ENCODE measurements at places on chromosomes 11 and 22.
A peak's percentile ranks its signal among the peaks of the same experiment; 100 is the strongest.

GRCh38 chr11:125787827-125788226, at the start of gene PATE3:
Gene PATE3 (plus strand): TSS chr11:125788127. CDS start chr11:125788152, 25 bp downstream.
- no peak for DNase-seq

- DNase-seq, result no peak
Observed at GRCh38 chr11:131099013-131099412, 182.7 kb upstream of the SNX19 start.

- no peak for DNase-seq
Observed at GRCh38 chr11:118219244-118219643, 5.6 kb downstream of the JAML start.

- no peak for DNase-seq
Observed at GRCh38 chr11:132187386-132187785, 817.0 kb downstream of the NTM start.

DNA sequence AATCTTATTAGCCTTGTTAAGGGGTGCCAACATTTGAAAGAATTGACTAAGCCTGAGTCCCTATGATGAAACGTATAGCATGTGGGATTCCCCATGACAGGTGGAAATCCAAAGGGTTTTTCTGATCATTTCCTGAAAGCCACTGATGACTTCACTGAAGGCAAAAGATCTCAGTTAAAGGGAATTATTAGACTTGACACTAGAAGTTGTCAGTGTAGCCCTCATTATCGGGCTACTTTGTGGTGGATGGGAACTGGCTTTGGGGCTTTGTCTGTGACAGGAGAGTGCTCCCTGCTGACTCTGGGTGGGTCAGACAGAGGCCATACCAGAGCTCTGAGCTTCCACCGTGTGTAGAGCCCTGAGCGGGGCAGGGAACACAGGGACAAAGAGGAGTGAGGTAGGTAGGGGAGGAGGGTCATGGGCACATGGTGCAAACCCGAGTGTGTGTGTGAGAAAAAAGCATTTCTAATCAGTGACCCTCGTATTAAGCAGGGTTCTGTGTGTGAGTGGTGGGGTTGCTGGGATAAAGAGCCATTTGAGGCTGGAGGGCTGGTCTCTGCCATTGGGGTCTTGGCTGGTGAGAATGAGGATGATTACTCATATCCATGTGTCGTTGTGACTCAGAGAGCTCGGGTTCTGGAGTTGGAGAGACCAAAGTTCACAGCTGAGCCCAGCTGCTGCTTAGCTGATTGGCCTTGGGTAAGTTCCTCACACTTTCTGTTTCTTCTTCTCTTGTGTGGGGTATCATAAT, 101.1 kb downstream of the GRIK4 start:
- DNase-seq, result no peak

GRCh38 chr22:26701323-26701722, 43.9 kb downstream of the MIAT start:
- DNase-seq, result no peak

- DNase-seq, result no peak
Observed at GRCh38 chr22:41300661-41301060, 664 bp upstream of the ZC3H7B start.

DNA sequence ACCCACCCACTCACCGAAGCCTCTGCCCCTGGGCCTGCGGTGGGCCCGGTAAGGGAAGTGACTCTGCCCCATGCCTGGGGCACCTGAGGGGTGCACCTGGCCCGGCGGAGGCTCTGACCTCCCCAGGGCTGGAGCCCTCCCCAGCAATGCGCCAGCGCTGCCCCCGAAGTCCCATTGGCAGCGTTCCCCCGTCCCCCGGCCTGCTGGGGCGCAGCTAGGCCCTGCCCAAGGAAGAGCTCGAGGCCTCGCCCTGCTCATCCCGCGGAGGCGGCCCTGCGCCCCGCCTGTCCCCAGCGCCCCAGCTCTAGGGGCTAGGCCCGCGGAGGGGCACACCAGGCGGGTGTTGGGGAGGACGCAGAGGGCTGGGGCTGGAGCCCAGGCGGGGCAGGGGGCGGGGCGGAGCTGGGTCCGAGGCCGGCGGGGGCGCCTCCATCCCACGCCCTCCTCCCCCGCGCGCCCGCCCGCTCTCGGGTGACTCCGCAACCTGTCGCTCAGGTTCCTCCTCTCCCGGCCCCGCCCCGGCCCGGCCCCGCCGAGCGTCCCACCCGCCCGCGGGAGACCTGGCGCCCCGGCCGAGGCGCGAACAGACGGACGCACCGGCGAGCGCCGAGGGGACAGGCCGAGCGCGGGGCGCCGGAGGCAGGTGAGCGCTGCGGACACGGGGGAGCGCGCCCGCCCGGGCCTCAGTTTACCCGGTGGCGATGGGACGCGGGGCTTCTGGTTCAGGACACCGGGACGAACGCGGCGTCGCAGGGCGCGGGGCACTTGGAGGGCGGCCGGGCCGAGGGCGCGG, at the start of gene EPS8L2:
EPS8L2 (plus strand) TSS at position 586 of the 793 bp plus-strand sequence. CDS start 3,177 bp downstream, outside the sequence.
- no peak for DNase-seq

DNA sequence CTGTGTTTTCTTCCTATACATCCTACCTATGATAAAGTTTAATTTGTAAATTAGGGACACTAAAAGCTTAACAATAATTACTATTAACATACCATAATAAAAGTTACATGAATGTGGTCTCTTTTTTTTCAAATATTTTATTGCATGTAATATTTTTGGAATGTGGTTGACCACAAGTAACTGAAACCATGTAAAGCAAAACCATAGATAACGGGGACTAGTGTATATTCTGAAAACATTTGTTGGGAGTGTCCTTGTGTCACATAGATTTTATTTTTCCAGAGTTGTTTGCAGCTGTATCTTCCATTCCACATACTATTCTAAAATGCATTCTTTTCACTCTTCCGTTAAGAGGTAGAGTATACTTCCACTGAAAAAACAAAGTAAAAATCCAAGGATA, 200.4 kb downstream of the KIF18A start:
- no peak for DNase-seq

DNA sequence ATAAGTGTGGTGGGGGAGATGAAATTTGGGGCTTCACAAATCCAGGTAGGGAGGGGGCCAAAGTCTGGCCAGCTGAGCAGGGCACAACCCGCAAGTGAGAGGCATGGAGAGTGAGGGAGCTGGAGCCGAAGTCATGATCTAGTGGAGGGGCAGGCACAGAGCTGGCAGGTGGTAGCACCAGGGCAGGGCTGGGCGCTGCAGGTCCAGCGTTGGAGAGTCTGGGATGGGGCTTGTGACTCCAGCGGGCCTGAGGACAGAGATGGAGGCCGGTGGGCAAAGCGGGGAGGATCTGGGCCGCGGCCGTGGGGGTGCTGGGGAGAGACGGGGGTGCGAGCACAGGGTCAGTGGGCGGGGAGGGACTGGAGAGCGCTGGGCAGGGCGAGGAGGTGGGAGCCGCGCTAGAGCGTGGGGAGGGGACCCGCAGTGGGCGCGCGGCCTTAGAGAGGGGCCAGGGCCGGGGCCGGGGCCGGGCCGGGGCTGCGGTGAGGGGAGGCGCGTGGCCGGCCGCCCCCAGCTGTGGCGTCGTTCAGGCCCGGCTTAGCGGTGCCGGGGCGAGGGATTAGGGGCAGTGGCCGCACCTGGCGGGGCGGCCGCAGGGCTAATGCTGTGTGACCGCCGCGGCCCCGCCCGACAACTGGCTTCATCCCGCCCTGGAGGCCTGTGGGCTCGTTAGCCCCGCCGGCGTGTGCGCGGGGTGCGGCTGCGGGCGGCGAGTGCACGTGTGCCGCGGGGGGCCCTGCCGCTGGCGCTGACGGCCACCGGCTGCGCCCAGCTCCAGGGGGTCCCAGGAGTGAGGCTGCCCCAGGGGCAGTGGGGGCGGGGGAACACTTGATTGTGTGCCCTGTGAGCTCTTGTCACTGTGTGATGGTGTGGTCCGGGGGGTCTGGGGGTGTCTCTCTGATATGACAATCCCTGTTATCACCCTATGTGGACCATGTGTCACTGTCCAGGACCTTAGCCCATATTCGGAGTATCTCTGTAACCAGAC, 23.6 kb upstream of the MYOD1 start:
- no peak for DNase-seq

- DNase-seq, result no peak
Observed at GRCh38 chr11:1381793-1382425, 7.8 kb upstream of the BRSK2 start.

DNA sequence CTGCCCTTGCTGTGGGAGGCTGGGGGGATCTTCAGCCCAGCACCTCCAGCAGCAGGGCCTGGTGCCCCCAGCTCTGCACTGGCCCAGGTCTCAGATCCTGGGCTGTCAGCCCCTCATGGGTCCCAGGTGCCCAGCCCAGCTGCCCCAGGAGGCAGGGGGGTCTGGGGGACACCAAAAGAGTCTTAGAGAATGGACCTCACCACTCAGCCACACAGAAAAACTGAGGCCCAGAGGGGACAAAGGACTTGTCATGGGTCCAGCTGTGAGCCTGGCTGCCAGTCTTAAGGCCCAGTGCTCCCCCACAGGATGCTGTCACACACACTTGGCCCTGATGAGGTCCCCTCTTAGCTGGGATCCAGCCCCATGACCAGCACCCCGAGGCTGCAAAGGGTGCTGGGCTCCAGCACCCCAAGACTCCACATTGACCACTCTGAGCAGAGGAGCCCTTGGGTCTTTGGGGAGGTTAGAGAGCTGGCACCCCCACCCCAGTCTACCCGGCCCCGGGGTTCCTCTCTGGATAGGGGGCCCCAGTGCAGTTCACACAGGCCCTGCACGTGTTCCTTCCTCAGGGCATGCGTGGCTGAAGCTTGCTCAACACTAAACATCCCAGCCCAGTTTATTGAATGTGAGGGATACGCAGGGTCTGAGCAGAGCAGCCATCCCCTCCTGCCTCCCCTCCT, 54.4 kb downstream of the IGLL5 start:
- no peak for DNase-seq

GRCh38 chr11:1076061-1076665, 1.5 kb downstream of the MUC2 start:
- DNase-seq, result no peak

- no peak for DNase-seq
Observed at GRCh38 chr22:29203488-29204454, 1.9 kb upstream of the EMID1 start.

- DNase-seq, result no peak
Observed at GRCh38 chr11:116696381-116696941, 76.3 kb downstream of the BUD13 start.

DNA sequence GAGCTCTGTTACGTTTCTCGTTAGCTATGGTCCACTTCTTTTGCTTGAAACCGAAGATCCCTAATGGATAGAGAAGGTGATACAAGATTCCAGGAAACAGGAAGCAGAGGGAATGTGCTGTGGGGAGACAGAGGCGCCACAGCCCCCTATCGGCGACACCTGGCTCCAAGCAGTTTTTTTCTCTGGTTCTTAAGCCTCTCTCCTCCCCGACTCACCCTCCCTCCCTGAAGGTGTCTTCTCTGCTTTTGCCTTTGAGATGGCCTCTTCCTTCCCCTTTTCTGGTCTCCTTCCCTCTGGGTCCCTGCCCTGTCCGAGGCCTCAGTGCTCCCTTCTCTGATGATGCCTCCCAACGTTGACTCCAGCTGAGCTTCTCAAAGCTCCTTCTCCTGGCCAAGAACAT, 14.2 kb upstream of the APOBEC3A start:
- no peak for DNase-seq

GRCh38 chr22:20241579-20242392, 26.3 kb downstream of the RTN4R start:
- no peak for DNase-seq

DNA sequence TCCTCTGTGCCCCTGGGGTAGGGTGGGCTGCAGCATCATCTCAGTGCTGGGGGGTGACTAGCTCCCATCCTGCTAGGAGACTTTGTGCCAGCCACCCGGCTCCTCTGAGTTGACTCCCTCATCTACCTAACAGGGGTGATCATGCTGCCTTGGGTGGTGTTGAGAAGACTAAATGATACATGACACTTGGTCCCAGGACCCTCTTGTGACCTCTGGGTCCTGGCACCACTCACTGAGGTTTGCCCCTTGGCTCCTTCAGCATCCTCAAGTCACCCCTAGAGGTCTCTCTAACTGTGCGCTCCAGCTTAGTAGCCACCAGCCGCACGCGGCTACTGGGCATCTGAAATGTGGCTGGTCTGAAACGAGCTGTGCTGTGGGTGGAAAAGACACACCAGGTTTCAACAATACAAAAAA, 72.1 kb downstream of the LRRC32 start:
- no peak for DNase-seq

DNA sequence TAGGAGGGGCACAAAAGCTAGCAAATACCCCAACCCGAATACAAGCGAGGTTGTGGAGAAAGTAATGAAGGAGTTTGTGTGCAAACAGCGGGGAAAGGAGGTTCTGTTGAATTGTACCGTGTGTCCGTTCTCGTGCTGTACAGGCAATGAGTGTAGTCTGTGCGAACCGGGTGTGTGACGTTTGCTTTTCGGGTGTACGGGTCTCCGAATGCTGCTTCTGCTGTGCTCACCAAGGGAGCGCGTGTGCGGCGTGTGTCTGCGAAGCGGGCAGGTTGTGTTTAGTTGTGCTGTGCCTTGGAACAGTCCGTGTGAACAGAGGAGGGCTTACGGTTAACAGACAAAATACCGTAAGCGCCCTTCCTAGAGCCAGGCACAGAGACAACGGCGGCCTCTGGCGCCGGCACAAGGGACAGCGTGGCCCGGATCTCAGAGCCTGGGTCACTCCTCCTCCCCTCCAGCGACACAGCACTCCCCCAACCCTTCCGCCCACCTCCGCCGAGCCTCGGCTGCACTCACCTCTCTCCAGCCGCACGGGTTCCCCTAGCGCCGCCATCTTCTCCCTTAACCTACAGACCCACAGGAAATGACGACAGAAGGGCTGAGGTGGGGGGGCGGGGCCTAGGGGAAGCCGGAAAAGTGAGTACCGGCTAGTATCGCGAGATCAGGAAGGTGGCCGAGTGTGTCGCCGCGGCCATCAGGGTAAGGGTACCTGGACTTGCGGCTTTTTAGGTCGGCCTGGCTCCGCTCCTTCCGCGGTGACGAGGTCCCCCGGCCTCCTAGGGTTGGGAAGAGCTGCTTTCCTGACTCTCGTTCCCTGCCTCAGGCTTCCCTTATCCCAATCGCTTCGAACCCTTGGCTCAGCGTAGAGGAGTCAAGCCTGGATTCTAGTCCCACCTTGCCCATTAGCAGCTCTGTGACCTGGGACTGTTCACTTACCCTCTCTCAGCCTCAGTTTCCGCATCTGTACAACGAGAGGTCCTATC, at the start of gene LIN7C:
LIN7C (minus strand) TSS at position 570 of the 983 bp plus-strand sequence; CDS start at position 553, 17 bp downstream.
- peak; percentile 93 for DNase-seq

DNA sequence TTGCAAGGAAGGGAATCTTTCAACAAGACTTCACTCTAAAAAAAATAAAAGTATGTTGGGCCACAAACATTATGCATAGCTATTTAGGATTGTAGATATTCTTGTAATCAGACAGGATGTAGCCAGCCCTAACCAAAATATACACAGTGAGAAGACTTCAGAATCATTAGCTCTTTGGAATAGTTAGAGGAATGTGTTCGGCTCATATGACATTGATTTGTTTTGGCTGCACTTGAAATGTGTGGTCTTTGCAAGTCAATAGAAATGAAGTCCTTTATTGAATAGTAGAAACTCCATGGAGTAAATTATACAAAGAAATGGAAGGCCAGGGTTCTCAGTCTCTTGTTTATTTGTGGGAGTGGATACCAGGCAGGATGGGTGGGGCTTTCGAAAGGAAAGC, 692.1 kb downstream of the NTM start:
- DNase-seq, result no peak
